ENCODE measurements at places on chromosomes 2 and 18.

- no peak for DNase-seq
Measured at GRCh38 chr18:13454363-13455150, 236.0 kb downstream of the LDLRAD4 start.

DNA sequence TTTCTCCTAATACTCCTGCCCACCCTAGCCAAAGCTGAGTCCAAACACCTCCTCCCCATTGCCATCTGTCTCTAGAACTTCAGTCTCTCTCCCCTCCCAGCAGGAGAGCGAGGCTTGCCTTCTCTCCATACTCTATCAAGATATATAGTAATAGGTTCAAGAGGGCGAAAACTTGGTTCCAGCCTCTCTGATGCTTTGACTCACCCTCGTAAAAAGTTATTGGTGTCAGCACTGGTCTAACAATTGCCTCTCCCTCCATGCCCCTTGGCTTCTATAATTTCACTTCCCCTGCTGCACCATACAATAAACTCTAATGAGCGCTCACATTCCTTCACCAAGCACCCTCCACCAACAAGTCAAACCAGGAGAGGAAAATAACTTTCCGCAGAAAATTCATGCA lies 797.3 kb downstream of the BCL11A start:
- no peak for DNase-seq

GRCh38 chr18:45734944-45735343 lies 11.0 kb downstream of the SLC14A1 start:
- DNase-seq, result no peak

DNA sequence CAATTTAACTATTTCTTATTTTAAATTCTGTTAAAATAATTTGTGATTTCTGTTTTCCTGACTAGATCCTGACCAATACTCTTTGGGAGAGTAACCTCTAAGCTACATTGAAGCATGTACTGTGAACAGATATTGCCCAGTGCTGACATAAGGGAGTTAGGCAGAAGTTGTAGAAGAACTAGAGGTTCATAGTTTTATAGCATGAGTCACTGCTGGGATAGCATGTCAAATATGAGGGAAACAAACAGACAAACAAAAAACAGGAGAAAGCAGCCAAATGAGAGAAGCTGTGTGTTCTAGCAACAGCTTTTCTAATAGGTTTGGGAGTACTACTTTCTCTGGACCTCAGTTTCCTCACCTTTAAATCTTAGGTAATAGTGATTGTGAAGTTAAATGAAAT lies 72.4 kb downstream of the CERS6 start:
- DNase-seq, result no peak

DNA sequence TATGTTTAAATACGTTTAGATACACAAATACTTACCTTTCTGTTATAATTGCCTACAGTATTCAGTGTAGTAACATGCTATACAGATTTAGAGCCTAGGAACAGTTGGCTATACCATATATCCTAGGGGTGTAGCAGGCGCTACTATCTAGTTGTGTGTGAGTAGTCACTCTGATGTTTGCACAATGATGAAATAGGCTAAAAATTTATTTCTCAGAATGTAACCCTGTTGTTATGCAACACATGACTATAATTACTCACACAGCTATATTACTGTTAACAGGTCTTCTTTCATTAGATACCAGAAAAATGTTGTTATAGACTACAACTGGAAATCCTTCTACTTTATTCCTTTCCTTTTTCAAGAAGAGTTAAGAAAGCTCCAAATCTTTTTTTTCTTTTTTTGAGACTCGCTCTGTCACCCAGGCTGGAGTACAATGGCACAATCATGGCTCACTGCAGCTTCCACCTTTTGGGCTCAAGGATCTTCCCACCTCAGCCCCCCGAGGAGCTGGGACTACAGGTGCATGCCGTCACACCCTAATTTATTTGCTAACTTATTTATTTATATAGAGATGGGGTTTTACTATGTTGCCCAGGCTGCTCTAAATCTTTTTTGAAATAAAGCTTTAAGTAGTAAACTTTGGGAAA lies 48.5 kb downstream of the C2orf74 start:
- DNase-seq, result no peak

- DNase-seq, result no peak
Measured at GRCh38 chr18:53551868-53552426, 672.5 kb downstream of the MBD2 start.

DNA sequence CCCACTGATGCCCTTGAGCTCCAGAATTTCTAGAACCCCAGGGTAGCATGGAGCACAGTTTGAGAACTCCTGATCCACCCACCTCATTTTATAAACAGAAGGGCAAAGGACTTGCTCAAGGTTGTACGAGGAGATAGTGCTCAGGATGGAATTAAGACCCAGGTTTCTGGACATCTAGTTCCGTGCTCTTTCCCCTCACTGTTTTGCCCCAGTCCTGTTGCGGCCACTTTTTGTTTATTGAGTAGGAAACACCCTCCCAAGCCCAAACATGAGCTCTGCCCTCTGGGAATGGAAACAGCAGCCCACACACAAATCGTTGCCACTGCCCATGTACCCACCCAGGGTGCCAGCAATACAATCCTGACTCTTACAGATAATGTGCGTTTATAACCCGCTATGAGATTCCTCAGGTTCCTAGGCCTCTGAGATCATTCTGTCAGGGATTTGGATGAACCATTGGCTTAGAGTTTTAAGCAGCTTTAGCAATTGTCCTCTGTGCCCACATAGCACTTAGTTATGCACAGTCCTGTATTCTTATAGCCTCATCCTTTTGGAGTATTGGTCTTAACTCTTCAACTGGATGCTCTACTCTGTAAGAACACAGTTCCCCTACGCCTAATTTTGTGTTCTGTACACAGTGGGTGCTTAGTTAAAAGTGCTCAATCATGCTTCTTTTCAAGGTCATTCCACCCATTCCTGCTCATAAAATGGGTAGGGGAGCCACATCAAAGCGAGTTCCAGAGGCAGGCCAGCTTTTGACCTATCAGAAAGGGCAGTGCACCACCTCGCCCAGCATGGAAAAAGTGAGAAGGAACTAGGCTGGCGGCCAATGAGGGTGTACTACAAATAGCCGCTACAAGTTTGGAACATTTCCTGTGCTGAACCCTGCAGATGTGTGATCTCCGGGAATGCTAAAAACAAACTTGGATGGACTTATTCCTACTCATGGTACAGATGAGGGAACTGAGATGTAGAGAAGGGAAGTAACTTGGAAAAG lies 60.3 kb upstream of the IGFBP2 start:
- no peak for DNase-seq

DNA sequence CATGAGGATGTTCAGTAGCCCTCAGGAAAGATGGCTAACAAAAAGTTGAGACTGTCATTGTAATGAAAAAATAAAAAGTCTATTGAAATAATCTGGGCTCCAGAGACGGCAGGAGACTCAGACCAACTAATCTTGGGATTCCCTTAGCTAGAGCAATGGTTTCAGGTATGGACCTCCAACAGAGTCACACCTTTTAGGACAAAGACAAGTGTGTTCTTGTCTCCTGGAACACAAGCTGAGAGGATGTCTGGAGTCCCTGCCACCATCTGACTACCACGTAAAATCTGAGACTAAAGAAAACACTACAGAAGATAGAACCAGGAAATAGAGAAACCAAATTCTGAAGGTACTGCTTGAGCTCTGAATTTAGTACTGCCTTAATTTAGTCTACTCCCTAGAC lies 103.3 kb upstream of the RBBP8 start:
- DNase-seq, result no peak

DNA sequence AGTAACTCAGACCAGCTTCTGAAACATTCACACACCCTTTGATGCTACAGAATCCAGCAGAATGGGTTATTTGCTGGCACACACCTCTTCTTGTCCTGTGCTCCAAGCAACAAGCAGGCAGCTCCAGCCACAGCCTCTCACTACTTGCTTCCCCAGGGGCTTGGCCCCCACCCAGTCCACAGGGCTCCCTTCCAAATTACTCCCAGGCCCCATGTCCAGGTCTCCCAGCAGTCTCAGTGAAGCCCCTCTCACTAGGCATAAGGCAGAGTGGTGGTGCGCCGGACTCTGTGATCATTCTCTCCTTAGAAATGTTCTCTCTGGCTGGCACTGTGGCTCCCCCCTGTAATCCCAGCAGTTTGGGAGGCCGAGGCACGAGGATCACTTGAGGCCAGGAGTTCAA lies 25.9 kb downstream of the ITM2C start:
- DNase-seq, result no peak

DNA sequence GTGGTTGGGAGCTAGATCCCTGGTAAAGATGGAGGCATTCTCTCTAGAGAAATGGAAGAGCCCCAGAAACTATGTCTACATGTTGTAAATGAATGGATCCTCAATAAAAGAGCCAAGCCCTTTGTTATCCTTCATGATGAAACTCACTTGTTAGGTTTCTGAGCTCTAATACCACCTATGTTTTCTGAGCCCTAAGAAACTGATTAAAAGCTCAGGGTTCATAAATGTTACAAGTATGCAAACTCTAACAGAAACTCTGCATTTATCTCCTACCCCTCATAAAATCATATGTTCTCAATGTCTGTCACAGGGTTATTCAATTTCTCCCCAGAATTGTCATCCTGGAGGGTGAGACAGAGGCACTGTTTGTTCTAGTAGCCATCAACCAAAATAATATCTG lies 18.0 kb upstream of the HNMT start:
- DNase-seq, result no peak

GRCh38 chr2:240989451-240990265 lies 8.8 kb upstream of the SNED1 start:
- DNase-seq, result no peak

DNA sequence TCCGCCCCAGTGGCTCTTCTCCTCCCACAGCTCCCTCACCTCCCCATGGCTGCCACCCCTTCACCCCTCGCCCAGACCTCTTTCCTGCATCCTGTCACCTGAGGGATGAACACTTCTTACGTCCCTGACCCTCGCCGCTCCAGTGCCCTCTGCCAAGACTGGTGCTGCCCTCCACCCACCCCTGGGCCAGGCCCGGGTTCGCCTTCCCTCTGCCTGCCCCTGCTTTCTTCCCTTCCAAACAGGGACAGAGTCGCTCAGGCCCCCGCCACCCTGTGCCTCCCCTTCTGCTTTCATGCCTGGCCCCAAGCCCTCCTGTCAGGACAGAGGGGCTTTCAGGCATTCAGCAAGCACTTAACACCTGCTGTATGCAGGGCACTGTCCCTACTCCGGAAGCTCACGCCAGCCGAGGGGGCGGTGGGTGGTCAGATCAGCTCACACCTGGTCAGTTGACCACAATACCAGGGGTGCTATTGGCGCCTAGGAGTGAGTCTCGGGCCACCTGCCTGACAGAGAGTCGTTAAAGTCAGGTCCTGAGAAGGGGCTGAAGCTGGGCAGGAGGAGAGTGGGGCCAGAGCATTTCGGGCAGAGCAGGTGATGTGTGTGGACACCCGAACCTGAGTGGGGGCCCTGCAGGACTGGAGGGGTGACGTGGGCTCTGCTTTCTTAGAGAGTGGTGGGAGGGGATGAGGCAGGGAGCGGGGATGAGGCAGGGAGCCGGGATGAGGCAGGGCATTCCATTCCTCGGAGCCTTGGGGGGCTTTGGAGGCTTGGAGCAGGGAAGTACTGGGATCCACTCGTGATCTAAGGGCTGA lies 26.0 kb upstream of the HPCAL1 start:
- no peak for DNase-seq

DNA sequence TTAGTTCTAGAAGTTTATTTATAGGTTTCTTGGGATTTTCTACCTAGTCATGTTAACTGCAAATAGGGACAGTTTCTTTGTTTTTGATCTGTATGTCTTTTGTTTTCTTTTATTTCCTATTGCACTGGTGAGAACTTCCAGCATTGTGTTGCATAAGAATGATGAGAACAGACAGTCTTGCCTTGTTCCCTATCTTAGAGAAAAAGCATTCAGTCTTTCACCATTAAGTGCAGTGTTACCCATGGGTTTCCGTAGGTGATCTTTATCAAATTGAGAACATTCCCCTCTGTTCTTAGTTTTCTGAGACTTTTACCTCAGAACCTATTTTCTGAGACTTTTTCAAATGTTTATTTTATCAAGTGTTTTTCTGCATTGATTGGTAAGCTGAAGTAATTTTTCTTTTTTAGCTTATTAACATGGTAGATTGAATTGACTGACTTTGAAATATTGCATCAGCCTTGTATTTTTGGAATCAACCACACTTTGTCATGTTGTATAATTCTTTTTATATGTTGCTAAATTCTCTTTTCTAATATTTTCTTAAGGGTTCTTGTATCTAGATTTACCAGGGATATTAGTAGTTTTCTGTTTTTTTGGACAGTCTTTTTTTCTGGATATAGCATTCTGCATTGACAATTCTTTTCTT lies 17.2 kb downstream of the MFSD6 start:
- DNase-seq, result no peak

GRCh38 chr2:112121682-112122254 lies 16.4 kb upstream of the FBLN7 start:
- no peak for DNase-seq

DNA sequence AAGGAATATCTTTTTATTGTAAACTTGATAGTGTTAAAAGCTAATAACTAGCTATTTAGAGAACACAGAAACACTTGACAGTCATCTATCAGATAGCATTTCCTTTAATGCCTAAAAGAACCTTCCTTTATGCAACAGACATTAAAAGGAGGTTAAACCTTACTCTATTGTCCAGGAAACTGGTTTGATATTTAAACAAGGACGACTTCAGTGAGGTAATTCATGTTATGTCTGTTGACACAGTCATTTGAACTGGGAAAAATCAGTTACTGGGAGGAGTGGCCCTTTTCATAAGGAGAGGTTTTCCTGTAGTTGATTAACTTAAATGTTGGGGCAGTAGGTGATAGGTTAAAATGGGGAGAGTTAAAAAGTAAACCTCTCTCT lies 6.7 kb downstream of the TGIF1 start:
- DNase-seq, result no peak

DNA sequence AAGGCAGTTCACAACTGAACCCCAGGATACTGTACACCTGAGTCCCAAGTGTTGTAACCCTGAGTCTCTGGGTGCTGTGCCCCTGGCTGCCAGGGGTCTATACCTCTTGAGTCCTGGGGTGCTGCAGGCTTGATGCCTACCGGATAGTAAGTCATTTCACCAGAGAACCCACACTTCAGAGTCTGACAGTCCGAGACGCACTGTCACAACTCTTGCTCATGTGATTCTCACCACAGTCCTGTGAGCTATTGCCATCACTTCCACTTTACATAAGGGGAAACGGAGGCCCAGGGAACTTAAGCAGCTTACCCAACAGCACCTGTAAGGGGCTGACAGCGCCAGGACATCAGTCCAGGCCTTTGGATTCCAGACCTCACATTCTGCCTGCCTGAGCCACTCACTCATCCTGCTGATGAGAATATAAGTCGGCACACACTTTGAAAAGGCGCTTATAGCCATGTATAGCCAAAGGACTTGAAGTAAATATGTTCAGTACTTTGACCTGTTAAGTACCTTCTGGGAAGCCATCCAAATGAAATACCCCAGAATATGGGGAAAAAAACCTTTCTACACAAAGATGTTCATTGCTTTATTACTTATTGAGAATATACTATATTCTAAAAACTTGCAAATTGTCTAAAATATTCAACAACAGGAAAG lies 180.7 kb upstream of the ID2 start:
- DNase-seq, result no peak

DNA sequence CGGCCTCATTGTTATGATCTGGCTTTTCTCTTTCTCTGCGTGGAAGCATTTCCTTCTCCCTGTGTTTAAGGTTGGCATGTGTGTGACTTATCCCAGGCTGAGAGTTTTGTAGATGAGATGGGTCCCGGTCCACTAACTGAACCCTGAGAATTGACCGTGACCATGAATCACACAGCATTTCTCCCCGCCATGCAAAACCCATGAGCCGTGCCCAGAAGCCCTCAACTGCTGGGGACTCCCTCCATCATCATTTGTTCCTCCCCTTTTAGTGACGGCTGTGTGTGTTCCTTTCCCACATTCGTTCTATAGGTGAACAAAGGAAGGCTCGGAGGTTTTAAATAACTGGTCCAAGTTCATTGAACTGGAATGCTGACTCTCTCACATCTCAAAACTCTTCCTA lies 30.1 kb upstream of the TXNDC2 start:
- DNase-seq, result no peak

GRCh38 chr18:9655232-9655767 lies 40.9 kb upstream of the PPP4R1 start:
- no peak for DNase-seq
